ENCODE measurements at places on chromosomes 3 and 15.

DNA sequence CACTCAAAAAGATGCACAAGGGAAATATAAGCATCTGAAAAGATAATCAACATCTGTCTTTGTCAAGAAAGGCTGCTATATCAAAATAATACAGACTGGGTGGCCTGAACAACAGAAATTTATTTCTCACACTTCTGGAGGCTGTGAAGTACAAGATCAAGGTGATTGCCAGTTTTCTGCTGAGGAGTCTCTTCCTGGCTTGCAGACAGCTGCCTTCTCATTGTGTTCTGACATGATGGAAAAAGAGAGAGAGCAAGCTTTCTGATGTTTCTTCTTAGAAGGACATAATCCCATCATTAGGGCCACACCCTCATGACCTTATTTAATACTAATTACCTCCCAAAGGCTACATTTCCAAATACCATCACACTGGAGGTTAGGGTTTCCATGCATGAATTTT is 1573.3 kb downstream of the SI start:
- no peak for DNase-seq

GRCh38 chr15:58246041-58246440 is 107.9 kb downstream of the AQP9 start:
- DNase-seq: no peak

GRCh38 chr3:69130689-69131088 is 8.3 kb upstream of the LMOD3 start:
- no peak for DNase-seq

DNA sequence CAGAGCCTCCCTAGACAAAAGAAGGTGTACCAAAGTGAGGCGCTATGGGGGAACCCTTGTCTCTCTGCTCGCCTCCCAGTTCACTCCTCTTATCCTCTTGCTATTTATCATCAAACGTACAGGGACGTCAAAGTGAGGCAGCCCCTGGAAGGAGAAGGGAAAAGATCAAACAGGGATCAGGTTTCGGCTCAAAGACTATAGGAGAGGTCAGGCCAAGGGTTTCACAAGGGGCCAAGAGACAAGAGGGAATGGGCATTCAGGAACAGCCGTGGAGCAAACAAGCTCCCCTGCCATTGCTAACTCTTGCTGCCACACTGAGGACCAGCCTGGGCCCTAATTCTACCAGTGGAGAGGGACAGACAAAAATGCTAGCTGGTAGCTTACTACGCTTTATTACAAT is 168.7 kb downstream of the GREM1 start:
- DNase-seq: no peak

- no peak for DNase-seq
Observed at GRCh38 chr15:93649691-93650235, 560.8 kb upstream of the RGMA start.

- DNase-seq: no peak
Observed at GRCh38 chr3:134846911-134847317, 51.9 kb downstream of the EPHB1 start.

- DNase-seq: no peak
Observed at GRCh38 chr3:44561076-44561475, 6.1 kb downstream of the ZKSCAN7 start.

Measured in naive thymus-derived CD8-positive, alpha-beta T cell (primary cell).